ENCODE measurements at places on chromosomes 2 and 18.

DNA sequence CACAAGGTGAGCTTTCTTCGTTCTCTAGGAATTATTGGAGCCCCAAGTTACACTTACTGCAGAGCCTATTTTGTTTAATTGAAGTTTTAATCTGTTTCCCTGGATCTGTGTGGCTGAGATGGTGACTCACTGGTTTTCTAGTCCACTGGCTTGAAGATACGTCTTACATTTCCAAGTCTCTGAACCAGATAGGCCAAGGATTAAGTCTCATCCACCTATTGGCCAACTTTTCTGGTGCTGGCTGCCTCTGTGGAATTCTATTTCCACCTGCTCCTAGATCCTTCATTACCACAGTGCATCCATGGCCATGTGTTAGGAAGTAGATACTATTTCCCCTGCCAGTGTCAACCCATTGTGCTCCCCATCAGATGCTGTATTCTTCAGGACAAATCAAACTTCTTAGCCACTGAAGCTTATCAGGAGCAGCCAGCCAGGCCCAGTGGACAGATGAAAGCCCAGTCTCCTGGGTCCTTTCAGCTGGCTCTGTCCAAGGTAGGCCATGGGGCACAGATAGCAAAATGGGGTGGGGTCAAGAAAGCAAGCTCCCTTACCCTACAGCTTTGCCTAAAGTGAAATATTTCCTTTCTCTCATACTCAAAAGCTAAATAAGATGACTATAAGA lies 198.8 kb upstream of the TCF4 start:
- DNase-seq: no peak

- DNase-seq: no peak
These were observed 128.4 kb downstream of the IKZF2 start for GRCh38 chr2:213022987-213023386.

DNA sequence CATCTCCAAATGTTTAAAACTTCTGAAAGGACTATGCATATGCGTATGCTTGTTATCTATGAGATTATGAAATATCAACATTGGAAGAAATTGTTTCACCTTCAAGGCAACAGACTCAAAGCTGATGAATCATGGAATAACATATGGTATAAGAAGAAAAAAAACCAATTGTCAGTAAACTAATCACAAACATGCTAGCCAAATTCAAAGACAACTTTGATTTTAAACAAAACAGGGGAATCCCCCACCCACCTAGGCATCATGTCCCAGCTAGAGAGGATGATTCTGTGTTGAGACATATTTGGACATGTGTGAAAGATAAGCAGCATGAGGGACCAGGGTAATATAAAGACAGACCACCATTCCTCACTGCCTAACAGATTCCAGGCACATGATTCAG lies 147.7 kb downstream of the WDPCP start:
- no peak for DNase-seq

DNA sequence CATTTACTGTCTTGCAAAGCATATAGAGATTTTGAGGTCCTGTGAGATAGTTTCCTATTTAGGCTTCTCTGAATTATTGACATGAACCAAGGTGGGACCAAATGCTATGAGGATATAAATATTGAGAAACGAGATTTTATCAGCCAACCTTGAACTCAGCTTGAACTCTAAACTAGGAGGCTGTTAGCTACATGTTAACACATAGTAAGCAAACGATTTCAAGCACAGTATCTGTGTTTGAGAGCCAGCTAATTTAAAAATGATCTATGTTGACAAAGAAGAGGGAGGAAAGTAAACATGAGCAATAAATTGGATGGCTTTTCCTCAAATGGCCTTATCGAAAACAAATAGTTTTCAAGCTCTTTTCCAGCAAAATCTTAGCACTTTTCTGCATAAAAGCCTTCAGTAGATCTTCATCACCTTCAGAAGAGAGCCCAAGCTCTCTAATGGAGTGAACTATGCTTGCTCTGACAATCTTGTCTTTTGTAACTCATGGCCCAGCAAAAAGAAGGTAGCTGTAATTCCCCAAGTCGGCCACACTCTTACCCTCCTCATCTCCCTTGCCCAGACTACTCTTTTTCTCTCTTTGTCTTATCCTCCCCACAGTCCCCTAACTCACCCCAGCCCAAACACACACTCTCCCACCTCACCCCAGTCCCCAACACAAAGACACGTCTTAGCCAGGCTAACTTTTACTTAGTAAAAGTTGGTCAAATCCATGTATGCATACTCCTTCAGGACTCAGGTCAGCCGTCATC lies 14.7 kb downstream of the CD28 start:
- DNase-seq: no peak

- DNase-seq: no peak
These were observed 82.0 kb upstream of the RANBP2 start for GRCh38 chr2:108637304-108637669.

DNA sequence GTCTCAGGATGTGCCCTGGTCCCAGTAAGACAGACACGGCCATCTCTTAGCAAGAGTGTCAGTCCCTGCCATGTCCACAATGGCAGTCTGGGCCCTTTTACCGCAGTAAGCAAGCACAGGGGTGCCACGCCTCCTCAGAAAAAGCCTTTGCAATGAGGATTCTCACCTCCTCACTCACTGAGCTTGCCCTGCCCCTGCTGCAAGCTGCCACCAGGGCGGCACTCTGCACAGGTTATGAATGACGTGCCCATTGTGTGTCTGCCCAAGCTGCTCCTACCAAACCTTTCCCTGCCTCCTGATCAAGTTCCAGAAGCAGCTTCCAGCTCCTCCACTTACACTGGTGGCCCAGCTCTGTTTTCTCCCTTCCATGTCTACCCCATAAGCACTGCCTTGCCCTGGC lies 23.3 kb downstream of the ERCC3 start:
- no peak for DNase-seq

DNA sequence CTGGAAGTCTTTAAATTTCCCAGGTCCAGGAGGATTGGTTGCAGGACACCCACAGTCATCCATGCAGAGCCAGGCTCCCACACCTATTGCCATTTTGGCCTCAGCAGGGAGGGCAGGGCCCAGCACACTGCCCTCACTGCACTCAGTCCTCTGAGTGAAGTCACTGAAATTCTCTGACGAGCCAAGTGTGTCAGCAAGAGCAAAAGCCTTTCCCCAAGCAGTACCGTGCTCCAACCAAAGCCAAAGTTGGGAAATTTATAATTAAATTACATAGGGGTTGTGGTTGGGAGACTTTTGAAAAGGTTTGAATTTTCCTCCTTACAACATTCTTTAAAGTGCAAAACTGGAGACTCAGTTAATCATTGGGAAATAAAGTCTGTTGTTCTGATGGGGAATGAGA lies 98.5 kb upstream of the CD226 start:
- no peak for DNase-seq

DNA sequence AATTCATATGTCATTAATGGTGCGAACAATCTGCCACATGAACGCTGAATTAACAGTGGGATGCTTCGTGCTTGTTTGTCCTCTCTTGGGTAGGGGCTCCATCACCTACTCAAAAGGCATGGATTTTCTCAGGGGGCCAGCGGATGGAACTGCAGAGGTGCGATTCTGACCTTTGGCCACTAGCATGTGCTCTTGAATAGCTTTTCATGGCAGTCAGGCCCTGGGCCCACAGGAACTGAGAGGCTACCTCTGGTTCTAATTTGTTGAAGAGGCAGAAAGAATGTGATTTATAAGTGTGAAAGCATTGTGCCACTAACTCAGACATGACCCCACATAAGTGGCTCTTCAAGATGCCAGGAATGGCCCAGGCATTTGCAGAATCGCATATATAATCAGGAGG lies 283.2 kb downstream of the INSIG2 start:
- DNase-seq: no peak

GRCh38 chr18:51731070-51731469 lies 533.6 kb upstream of the MEX3C start:
- no peak for DNase-seq

DNA sequence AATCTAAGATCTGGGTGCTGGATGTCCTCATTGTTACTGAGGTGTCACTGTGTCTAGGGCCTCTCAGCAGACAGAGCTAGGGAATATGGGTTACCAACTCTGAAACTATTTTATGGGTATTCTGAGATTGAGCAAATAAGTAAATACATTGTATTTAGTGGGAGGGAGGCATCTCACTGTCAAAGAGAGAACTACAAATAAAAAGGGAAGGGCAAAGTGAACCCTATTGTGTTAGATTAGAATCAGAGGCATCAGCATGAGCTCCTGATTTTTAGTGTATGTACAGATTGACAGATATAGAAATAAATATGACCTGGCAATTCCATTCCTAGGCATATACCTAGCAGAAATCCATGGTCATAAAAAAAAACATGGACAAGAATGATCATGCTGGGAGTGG lies 33.9 kb upstream of the RAB6C start:
- DNase-seq: no peak

DNA sequence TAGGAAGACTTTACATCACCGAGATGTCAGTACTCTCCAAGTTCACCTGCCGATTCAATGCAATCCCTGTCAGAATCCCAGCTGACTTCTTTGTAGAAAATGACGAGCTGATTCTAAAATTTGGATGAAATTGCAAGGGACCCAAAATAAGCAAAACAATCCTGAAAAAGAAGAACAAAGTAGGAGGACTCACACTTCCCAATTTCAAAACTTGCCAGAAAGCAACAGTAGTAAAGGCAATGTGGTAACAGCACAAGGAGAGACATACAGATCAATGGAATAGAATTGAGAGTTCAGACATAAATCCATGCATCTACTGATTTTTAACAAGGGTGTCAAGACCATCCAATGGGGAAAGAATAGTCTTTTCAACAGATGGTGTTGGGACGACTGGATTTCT lies 52.2 kb downstream of the SMAD7 start:
- no peak for DNase-seq

- DNase-seq: no peak
These were observed 25.2 kb downstream of the CASP8 start for GRCh38 chr2:201285499-201285898.

DNA sequence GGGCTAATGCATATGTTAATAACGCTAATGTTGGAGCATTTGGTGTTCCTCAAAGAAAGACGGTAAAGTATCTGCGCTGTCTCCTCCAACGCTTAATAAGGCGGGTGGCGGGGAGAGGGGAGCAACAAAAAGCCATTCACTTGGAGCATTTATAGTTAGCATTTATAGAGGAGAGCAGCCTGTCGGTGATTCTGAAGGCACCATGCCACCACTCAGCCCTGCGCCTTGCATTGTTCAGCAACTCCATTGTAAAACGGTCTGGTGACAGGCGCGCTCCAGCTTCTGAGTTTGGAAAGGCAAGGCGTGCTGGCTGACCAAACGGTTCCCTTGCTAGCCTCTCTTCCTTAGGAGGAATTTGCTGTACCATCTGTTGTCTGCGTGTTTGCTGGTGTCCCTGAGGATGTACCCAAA lies 83.9 kb downstream of the LYPD1 start:
- no peak for DNase-seq

DNA sequence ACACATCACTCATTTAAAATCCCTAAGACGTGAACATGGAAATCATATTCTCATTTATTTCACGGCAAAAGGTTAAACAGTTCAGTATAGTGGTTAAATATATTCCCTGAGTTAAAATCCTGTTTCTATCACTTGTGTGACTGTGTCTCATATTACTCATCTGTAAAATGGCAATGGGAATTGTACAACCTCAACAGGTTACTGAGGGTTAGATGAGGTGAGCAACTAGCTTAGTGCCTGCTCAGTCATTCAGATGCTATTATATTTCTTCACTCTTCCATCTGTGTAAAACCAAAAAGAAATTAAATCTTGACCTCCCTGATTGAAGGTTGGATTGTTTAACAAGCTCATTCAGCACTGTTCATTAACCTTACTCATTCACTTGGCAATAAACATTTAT lies 212.4 kb upstream of the STK17B start:
- no peak for DNase-seq

GRCh38 chr2:202278036-202278760 lies 12.6 kb downstream of the NOP58 start:
- DNase-seq: peak; percentile 69

DNA sequence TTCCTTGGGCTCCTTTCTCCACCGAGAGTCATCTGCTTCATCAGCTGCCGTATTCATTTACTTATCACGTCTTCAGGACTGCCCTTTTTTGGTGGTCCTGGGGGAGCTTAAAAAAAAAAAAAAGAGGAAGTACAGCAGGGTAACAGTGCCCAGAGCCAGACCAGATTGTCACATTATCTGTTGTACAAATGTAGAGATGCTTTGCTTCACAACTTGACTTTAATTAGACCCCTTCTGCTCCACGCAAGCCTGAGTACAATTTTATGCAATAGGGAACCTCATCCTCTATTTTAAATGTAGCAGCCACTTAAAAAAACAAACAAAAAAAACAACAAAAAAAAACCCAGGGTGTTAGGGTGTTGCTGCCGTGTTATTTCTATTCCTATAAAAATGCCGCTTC lies 128.3 kb downstream of the PRPF40A start:
- DNase-seq: no peak

DNA sequence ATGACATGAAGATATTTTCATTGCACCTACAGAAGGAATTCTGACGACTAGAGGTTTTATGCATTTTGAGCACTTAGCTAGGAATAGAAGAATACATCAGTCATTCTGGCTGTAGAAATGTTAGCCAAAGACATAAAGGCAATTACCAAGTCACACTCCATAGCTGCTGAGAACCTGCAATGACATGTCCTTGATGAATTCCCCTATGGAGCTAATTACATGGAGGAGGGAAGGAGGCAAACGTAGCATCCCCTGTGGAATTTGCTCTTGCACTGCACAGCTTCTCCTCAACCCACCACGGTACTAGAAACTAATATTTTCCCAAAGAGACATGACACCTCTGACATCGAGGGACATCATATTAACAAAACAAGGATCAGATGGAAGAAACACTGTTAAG lies 174.0 kb upstream of the SESTD1 start:
- DNase-seq: no peak

GRCh38 chr2:64186699-64187605 lies 42.7 kb upstream of the PELI1 start:
- no peak for DNase-seq

DNA sequence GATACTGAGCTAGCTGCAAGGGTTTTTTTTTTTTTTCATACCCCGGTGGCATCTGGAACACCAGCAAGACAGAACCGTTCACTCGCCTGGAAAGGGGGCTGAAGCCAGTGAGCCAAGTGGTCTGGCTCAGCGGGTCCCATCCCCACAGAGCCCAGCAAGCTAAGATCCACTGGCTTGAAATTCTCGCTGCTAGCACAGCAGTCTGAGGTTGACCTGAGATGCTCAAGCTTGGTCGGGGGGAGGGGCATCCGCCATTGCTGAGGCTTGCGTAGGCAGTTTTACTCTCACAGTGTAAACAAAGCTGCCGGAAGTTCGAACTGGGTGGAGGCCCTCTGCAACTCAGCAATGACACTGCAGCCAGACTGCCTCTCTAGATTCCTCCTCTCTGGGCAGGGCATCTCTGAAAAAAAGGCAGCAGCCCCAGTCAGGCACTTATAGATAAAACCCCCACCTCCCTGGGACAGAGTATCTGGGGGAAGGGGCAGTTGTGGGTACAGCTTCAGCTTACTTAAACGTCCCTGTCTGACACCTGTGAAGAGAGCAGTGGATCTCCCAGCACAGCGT lies 5.1 kb upstream of the MIB1 start:
- DNase-seq: no peak

DNA sequence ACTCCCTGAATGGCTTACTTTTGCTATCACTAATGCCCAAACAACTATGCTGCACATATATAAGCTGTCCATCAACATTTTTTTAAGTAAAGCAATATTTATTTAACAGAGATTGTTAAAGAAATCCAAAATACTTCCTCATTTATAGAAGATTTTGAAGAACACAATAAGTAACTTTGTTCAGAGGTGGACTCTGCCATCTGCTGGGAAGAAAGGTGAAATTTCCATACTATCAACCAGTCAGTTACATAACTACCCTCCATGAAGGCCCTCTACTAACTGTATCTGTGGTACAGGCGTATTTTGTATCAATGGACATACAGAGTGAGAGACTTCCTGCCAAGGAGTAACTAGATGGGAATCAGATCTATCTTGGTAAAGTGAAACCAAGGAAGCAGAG lies 106.0 kb downstream of the DTNB start:
- no peak for DNase-seq

Measured in SW 1271 (cell line).